Uterus (tissue), 4 donors: ENCODE measurements at places on chromosomes 5 and 9. TPM values are rescaled to one million over a fixed set of nuclear protein-coding genes. Genes with fewer than 3 reads are reported as not detected.
A peak's percentile ranks its signal among the peaks of the same experiment; 100 is the strongest.

- no peak for DNase-seq
Measured at GRCh38 chr5:139193928-139194327, 4.2 kb downstream of the SIL1 start.

DNA sequence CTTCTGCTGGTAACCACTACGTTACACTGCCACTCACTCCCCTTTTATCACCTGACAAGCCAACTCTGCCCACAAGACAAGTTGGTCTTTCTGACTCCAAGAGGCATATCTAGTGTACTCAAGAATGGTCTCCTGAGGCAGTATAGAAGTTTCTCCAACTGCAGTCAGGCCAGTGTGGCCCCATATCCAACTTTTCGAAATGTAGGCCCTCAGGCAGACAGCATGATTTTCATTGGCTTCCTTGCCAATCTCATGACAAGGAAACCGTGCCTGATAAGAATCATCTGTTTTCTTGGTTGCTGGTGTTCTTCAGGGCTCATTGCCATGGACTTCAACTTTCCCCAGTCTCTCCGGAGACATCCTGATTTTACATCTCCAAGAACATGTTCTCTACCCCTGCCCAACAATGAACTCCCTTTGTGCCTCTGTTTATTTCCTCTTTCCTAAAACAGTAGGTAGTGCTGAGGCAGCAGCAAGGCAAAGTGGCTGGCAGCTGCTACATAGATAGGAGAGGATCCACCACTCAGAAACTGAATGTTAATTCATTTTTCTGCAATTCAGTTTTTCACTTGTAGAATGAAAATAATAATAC is 62.6 kb upstream of the SEMA6A start:
- no peak for DNase-seq

DNA sequence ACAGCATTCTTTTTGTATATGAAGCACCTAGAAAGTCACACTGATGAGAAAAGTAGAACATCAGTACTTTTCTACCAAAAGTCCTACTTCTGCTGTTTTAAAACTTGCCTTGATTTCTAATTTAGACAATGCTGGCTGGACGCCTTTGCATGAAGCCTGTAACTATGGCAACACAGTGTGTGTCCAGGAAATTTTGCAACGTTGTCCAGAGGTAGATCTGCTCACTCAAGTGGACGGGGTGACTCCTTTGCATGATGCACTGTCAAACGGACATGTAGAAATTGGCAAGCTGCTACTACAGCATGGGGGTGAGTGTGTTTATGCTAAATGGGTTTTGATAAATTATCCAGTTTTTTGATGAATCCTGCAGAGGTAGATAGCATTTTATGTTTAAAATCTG is 73.5 kb downstream of the SLF1 start:
- peak; percentile 17 for DNase-seq

The TLX3 gene
- total RNA-seq, result not detected

GRCh38 chr9:114837923-114838322 is 32.1 kb upstream of the TNFSF15 start:
- DNase-seq, result no peak

The PRELID1 gene
- 41.5 TPM for total RNA-seq

DNA sequence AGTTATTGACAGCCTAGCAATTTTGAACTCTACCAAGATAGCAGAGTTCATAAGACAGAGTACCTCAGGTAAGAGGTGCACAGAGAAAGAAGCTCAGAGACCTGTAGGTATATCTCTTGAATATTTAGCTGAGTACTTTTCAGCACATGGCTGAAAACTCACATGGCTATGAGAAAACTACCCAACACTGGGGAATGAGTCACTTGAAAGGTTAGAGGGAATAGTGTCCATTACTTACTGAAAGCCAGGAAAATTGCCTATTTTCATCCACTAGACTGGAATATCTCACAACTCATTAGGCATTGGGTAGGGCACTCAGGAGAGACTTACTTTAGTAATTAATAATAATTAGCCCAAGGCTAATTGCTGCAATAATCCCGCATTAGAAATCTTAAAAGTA is 8.3 kb downstream of the TSLP start:
- DNase-seq, result no peak

- DNase-seq, result no peak
Measured at GRCh38 chr5:172079876-172080275, 73.4 kb upstream of the FBXW11 start.

DNA sequence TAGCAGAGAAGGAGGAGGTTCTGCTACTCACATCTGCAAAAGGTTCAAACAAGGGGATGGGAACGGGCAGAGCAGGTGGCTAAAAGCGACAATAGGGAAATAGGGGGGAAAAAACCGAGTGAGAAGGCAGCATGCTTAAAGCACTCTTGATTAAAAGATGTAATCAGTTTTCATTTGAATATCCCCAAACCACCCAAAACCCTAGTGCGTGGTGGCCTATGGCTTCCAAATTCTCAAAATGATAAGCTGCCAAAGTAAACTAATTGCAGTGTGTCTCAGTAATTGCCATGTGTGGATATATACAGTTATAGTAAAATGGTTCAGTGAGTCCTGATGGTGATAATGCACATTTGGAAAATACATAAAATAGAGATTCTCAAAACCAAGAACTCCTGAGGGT is 315.2 kb upstream of the RFX3 start:
- DNase-seq, result no peak

The CEP78 gene
- 19.4 TPM for total RNA-seq

The ADAMTS2 gene
- 41.6 TPM for total RNA-seq

GRCh38 chr9:96163161-96163560 is 138.8 kb downstream of the HSD17B3 start:
- no peak for DNase-seq

The PRKACG gene
- total RNA-seq, result not detected

- no peak for DNase-seq
Measured at GRCh38 chr9:126869368-126869767, 8.9 kb downstream of the ZBTB34 start.

DNA sequence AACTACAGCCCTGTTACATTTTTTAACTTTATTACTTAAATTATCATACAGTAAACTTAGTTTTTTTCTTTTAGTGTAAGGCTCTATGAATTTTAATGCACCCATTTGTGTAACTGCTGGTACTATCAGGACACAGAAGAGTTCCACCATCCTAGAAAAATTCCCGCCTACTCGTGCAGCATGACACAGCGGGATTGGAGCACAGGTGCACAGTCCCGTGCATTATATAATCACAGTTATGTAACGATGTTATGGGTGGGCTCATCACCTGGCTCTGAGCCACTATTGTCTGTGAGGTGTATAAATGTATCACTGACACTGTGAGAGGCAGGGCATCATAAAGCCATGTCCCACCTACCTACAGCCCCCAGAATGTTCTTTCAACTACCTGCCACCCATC is 80.7 kb downstream of the DRD1 start:
- no peak for DNase-seq

The ADAMTSL1 gene
- 30.0 TPM for total RNA-seq

DNA sequence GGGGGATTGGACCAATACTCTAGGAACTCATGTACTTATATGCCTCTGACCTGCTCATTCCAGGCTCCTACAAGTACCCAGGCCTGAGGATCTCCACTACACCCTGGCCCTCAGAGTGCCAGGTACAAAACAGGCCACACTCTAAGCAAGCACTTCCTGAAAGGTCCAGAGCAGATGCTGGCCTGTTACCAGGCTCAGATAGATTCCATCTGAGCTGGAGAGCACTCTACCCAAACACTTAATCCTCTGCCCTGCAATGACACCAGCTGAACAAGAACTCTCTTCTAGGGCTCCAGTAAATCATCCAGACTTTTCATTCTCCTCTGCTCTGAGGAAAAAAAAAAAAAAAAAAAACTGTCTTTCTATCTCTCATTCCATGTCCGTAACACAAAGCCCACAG is 2.9 kb downstream of the P4HA2 start:
- DNase-seq, result no peak

The ADRB2 gene
- total RNA-seq, result 3.0 TPM

The CDH9 gene
- total RNA-seq, result not detected

The INSL6 gene
- total RNA-seq, result not detected

GRCh38 chr5:158203261-158203660 is 344.3 kb upstream of the CLINT1 start:
- no peak for DNase-seq

DNA sequence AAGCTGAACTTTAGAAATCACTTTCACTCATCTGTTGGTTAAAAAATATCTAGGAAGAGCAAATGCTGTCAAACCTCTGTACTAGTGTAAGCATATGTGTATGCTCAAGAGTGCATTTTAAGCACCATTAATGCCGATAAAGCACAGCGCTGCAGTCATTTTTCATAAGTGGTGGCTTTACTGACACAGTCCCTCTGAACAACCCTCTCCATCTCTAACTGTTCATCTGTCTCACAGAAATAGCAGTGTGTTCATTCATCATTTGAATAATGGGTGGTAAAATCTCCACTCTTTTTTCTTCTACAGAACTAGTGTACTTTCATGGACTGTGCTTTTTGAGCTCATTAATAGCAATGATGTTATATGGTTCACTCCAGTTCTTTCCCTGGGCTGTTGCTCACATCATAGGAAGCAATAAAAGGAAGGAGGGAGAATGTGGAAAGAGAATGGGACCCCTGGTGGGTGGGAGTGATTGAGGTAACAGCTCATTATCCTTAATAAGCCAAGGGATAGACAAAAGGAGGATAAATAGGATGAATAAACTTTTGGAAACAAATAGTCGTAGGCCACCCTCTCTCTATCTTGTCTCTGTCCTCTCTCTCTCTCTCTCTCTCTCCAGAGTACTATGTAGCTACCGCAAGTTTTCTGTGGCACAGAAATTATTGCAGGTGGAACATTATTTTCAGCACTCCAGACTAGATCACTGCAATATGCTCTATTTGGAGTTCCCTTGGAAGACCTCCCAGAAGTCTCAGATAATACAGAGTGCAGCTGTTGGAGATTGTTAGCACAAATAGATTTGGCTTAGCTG is 117.9 kb upstream of the PRDM9 start:
- no peak for DNase-seq

The LCN1 gene
- 2.2 TPM for total RNA-seq

DNA sequence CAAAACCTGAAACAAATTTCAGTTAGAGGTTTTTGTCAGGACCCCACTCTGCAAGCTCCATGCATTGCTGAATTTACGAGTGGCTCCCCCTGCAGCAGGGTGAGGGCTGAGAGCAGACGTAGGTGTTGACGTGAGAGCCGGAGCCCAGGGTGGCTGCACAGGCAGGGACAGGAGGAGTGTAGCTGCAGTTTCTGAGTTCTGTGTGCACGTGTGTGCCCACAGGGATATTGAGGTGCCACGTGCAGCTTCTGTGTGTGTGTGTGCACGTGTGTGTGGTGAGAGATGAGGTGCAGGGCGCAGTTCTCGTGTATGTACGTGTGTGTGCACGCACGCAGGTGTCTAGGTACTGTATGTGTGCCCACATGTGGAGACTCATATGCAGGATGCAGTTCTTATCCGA is 14.6 kb downstream of the PLEKHG4B start:
- DNase-seq, result no peak

DNA sequence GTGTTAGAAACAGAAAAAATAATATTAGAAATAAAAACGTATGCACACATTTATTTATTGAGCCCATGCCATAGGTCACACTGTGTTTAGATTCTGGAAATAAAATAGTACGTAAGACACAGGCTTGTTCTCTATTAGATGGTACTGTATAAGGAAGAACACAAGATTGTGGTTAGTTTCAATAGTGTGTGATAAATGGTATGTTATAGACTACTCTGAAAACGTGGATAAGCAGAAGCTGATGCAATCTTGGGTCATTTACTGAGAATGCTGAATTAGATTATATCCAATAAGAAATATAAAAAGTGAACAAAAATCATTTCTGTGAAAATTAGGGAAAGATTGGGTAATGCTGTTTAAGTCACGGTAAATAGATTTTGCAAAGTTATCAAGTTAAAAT is 1456.4 kb upstream of the ACO1 start:
- DNase-seq, result no peak

DNA sequence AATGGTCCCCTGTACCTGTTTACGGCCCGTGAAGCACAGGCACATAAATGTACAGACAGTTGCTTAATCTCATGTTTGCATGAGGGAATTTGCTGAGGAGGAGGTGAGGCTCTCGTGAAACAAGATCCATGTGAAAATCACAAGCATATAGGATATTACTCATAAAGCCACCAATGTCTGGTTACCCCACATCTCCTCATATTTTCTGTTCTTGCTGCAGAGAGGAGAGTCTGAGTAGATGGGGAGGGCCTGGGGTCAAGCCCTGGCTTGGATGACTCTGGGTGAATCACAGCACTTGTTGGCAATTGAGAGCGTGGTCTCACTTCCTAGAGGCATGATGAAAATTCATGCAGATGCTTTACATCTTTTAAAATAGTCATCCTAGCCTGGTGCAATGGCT is 975 bp downstream of the AGXT2 start:
- DNase-seq, result no peak

DNA sequence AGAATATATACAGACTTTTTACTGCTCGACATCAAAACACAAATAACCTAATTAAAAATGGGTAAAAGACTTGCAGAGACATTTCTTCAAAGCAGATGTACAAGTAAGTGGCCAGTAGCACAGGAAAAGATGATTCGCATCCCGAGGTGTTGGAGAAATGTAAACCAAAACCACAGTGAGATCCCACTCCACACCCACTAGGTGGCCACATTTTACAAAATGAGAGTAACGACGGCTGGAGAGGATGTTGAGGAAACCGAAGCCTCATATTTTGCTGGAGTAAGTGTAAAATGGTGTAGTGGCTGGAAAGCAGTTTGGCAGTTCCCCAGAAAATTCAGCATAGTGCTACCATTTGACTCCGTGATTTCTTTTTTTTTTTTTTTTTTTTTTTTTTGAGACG is 21.3 kb upstream of the GBGT1 start:
- DNase-seq, result peak; percentile 46

DNA sequence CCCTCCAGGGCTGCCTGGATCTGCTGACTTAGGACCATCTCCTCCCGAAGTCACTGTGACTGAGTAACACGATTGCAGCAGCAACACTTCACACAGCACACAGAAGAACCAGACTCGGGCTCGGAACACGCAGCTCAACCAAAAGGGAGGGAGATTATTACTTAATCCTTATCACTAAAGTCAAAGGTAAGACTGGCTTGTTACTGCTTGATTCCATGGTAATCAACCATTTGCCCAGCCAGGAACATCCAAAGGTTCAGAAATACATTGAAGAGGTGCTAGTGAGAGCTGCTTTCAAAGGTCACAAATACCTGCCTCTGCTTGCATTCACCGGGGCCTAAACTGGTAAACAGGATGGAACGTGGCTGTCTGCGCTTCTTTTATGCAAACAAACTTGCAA is 7.7 kb downstream of the FBP1 start:
- DNase-seq, result no peak

The POU5F2 gene
- total RNA-seq, result 6.4 TPM
